ENCODE measurements at places on chromosomes 2 and 18.

DNA sequence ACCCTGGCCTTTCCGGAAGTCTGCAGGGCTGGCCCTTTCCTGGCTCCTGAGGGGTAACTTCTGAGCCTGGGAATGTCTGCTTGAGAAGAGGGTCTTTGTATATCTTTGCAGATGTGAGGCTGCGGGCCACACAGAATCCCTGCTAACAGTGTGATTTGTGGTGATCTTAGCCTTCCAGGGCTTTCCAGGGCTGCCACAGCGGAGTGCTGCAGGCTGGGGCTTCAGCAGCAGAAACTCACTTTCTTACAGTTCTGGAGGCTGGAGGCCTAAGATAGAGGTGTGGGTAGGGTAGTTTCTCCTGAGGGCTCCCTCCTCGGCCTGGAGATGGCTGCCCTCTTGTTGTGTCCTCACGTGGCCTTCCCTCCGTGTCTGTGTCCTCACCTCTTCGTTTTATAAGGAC lies 294.7 kb upstream of the HS6ST1 start:
- H3K4me1 ChIP-seq, result no peaks in the 10 kb centered on the region
- no peak for DNase-seq
- H3K27ac ChIP-seq, result no peak overlapping the region
- H3K27me3 ChIP-seq, result no peaks in the 10 kb centered on the region
- H3K4me3 ChIP-seq, result no peak overlapping the region
- no peaks in the 10 kb centered on the region for H3K36me3 ChIP-seq

DNA sequence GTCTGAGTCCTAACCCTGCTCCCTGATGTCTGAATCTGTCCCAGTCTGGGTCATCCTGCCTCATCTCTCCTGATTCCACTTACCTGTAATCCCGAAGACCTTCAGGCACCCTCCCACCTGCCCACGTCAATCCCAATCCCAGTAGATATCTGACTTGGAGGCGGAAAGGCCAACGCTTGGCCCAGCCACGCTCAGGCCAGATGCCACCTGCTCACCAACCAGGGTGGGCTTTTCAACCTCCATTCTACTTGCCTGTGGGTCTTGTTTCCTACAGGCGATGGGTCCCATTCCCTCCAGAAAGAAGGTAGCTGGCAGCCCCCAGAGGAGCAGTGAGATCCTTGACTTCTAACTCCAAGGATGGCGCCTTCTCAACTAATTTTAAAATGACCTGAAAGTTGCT lies 59.7 kb downstream of the INPP5D start:
- no peak overlapping the region for H3K27ac ChIP-seq
- peaks cover 16% of the 10 kb centered on the region for H3K4me1 ChIP-seq
- no peaks in the 10 kb centered on the region for H3K27me3 ChIP-seq
- no peak for DNase-seq
- peaks cover 46% of the 10 kb centered on the region for H3K36me3 ChIP-seq
- no peak overlapping the region for H3K4me3 ChIP-seq

GRCh38 chr18:9048808-9049494 lies 53.5 kb upstream of the NDUFV2 start:
- no peaks in the 10 kb centered on the region for H3K27me3 ChIP-seq
- peaks cover 11% of the 10 kb centered on the region for H3K4me1 ChIP-seq
- no peaks in the 10 kb centered on the region for H3K36me3 ChIP-seq

DNA sequence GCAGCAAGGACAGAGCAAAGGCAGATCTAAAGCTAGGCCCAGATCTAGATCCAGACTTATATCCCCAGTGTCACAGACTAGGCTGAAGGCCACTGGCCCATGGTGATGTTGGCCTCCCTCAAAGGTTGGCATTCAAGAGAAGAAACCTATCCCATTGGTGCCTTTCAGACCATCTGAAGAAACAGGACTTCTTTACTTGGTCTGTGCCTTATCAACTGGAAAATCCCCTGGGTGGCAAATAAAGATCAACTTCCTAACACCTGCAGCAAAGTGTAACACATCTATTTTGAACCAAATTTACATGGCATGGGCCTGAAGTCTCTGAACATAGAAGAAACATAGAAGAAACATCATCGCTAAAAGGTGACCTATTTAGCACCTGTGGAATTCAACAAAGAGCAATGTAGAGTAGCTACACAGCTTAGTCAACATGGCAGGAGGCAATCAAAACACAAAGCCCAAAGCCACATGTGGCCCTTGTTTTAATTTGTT lies 35.8 kb downstream of the METTL4 start:
- H3K27me3 ChIP-seq, result no peaks in the 10 kb centered on the region
- DNase-seq, result no peak
- no peak overlapping the region for H3K4me3 ChIP-seq
- no peak overlapping the region for H3K27ac ChIP-seq

DNA sequence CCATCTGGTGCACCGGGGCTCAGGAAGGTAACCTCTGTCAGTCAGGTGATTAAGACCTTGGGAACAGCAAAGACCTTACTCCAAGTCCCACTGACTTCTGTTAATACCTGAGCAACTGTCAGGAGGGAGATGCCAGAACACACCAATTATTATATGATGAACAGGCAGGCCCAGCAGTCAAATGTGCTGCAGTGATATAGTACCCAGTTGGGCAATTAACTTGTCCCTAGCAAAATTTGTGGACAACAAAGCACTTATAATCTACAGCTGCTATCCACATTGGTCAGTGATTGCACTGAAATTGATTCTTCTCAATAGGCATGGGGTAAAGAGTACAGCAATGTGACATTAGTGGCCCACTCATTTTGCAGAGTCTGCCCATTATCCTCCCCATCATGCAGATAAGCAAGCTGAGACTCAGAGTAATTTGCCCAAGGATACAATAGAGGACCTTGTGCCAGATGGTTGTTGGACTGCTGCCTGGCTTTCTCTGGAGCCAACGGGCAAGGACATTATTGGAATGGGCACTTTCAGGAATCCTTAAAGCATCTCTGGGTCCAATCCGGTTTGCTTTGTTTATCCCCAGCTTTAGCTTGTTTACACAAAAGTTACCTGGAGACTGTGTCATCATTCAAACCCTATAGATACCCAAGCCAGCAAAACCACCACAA lies 147.6 kb downstream of the CCBE1 start:
- H3K36me3 ChIP-seq, result no peaks in the 10 kb centered on the region
- H3K27me3 ChIP-seq, result no peaks in the 10 kb centered on the region
- DNase-seq, result no peak
- H3K4me3 ChIP-seq, result no peak overlapping the region

Data from T-helper 2 cell treated with Interferon-gamma antibody and Interleukin-4, amounts not matched to agents 5 μg/mL and 100 μg/mL, for 36 hours (primary cell).